ENCODE measurements at places on chromosomes 5 and 9.

GRCh38 chr5:130795037-130795436 lies 370.0 kb downstream of the HINT1 start:
- no peak for DNase-seq

- no peak for DNase-seq
These were observed 141.9 kb downstream of the ST8SIA4 start for GRCh38 chr5:100761192-100761591.

- no peak for DNase-seq
These were observed 63.2 kb downstream of the PAM start for GRCh38 chr5:102818345-102818744.

DNA sequence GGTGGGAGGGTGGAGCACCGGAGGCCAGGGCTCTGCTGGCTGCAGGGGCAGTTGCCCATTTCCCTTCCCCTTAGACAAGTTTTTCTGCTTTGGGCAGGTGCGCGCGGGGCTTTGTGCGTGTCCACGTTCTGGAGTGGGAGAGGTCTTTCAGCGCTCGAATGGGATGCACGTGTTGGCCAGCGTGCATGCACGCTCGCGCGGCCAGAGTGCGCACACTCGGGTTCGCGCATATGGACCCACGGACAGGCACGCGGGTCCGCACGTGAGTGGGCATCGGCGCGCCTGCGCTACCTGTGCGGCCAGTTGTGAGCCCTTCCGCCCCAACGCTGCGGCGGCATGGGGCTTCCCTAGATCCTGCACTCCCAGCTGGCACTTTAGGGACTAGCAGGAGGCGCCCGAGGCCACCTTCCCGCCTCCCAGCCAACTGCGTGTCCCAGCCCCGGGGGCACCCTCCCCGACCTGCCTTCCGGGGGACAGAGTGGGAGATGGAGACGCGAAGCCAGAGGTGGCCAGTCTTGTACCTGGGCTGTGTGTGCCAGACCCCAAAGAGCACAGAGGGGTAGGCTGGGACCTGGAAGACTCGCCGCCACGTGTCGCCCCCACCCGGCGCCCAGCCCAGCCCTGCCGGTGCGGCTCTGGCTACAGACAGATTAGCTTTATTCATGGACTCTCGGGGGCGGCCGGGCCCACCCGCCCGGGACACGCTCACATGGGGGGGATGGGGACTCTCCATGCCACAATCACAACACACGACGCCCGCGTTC lies 9.8 kb upstream of the GPRIN1 start:
- DNase-seq, result no peak

GRCh38 chr5:168261227-168261571 lies 30.2 kb upstream of the WWC1 start:
- no peak for DNase-seq

GRCh38 chr5:180988016-180988415 lies 630 bp upstream of the BTNL3 start:
- no peak for DNase-seq

DNA sequence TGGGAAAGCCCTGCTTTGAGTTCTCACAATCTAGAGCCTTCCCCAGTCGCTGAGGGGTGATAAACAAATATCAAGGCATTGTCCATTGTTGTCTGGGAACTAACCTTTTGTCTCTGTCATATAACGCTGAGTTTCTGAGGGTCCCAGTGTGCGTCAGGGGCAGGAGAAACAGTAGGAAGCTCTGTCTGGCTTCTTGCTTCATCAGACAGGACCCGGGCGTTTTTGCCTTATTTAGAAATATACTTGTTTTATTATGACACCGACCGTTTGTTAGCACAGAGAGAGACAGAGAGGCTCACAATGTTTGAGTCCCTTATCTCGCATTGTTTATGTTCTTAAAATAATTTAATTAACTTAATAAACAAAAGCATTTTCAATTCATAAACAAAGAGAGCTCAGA lies 204.9 kb upstream of the GAS1 start:
- DNase-seq, result no peak

DNA sequence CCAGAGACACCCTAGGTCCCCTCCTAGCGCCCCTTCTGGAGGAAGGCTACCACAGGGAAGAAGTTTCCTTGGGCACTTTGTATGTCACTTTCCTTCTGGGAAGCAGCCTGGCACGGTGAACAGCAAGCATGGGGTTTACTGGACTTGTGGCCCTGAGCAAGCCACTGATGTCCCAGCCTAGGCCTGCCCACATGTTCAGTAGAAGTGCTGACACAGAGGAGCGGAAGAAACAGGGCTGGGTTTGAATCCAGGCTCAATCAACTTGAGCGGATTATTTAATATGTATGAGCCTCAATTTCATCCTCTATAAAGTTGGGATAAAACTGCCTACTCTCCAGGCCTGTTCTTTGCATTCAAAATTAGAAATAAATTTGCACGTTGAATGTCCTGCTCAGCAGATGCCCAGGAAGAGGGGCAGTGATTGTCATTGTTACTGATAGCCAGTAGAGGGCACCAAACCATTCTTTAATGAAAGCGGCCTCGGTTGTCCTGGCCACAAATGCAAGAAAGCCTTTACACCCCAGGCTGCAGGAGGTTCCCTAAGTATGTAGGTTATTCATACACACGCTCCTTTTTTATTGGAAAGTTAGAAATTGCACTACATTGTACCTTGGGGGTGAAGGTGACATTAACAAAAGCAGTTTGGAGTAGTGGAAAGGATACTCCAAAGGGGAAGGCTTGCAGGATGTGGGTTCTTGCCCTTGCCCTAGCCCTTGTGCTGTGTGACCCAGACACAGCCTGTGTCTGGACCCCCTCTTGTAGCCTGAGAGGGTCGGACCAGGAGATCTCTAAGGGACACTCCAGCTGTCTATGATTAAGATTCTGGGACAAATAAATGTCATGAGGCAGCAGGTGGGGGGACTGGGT lies 13.4 kb upstream of the XPA start:
- DNase-seq, result no peak
